ENCODE measurements at places on chromosomes 13 and 19. TPM values are rescaled to one million over a fixed set of nuclear protein-coding genes. Genes with fewer than 3 reads are reported as not detected.

The NAT14 gene
- polyA plus RNA-seq, result 13.7 TPM

The ZNF541 gene
- polyA plus RNA-seq, result 0.22 TPM

The ZNF763 gene
- 4.2 TPM for polyA plus RNA-seq

The TEX26 gene
- not detected for polyA plus RNA-seq

The DCT gene
- polyA plus RNA-seq, result 0.04 TPM

The LYPD3 gene
- polyA plus RNA-seq, result 0.46 TPM

The SYT5 gene
- polyA plus RNA-seq, result 9.6 TPM

The MTUS2 gene
- polyA plus RNA-seq, result 0.23 TPM

The KLHL1 gene
- not detected for polyA plus RNA-seq

The CASP14 gene
- not detected for polyA plus RNA-seq

The SIGLEC5 gene
- polyA plus RNA-seq, result not detected

The CLEC17A gene
- not detected for polyA plus RNA-seq

The CYP2A6 gene
- not detected for polyA plus RNA-seq

The KLK4 gene
- 0.39 TPM for polyA plus RNA-seq

The FCER2 gene
- polyA plus RNA-seq, result 14.7 TPM

The CDX2 gene
- 168 TPM for polyA plus RNA-seq

The SMIM24 gene
- polyA plus RNA-seq, result 72.7 TPM

All from sigmoid colon (tissue), 7 donors.